NCI-H1417 treated with DMSO at 0.1 percent for 48 hours (cell line): ENCODE measurements at places on chromosomes 2 and 18.

GRCh38 chr2:46025081-46025480 lies 272.1 kb upstream of the EPAS1 start:
- DNase-seq, result no peak

- peak; percentile 37 for DNase-seq
These were observed 14.4 kb downstream of the CLEC4F start for GRCh38 chr2:70806013-70806412.

DNA sequence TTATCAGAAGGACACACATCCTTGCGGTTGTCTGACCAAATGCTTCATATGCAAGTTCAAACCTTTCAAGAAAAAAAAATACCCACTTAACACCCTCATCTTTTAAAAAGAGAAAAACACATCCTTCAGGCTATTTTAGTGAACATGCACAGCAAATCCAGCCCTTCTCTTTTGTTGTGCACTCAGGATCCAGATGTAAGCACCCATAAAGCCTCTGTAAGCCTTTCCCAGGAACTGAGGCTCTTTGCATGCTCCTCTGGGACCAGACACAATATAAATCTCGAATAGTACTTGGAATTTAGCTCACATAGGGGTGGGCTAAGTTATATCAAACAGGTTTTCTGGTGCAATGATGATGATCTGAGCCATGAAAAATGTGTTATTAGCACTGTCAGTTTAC lies 308.8 kb upstream of the FAM98A start:
- DNase-seq, result no peak

- DNase-seq, result no peak
These were observed 282.9 kb upstream of the TNP1 start for GRCh38 chr2:217142649-217143266.

DNA sequence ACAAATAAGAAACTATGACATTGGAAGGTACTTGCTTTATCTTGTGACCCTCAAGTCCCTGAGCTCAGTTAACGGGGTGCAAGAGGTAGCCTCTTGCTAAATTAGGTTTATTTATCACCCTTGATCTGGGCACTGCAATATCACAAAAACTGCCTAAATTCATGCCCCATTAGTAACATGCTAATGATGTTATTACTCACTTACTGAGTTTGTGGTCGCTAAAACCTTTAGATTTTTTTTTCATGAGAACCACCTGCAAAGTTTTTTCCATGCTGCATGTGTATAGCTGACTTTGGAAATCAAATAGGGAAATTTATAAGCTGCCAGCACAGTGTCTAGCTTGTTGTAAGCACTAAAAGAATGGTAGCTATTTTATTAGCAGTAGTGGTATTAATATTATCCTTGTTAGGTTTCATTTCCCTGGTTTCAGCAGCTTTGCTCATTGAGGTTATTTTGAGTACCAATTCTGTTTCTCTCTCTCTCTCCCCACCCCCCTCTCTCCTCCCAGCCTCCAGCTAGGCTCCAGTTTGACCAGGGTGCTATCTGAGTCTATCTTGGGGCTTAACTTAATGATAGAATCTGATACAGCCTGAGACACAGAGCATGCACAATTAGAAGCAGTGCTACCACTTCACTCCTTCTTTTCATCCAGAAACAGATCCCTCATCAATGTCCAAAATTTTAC lies 88.7 kb upstream of the ATP8B1 start:
- no peak for DNase-seq

- no peak for DNase-seq
These were observed 11.3 kb upstream of the VRK2 start for GRCh38 chr2:58035352-58035751.

- DNase-seq, result no peak
These were observed 10.8 kb downstream of the IWS1 start for GRCh38 chr2:127515383-127515915.

DNA sequence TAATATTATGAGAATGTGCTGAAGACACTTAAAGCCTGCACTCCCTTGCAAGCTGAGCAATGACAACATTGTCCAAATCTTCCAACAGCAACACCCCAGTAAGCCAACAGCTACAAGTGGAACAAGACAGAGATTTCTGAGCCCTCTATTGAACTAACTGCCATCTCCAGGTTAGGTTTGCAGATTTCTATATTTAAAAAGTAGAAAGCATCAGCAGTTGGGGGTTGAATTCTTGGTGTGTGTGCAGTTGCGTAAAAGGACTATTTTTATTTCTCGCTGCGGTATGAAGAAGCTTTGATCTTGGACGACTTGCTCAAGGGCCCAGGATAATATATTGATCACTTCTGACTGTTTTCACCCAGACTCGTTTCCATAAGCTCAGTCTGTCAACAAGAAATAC lies 106.2 kb upstream of the ZFP36L2 start:
- no peak for DNase-seq

DNA sequence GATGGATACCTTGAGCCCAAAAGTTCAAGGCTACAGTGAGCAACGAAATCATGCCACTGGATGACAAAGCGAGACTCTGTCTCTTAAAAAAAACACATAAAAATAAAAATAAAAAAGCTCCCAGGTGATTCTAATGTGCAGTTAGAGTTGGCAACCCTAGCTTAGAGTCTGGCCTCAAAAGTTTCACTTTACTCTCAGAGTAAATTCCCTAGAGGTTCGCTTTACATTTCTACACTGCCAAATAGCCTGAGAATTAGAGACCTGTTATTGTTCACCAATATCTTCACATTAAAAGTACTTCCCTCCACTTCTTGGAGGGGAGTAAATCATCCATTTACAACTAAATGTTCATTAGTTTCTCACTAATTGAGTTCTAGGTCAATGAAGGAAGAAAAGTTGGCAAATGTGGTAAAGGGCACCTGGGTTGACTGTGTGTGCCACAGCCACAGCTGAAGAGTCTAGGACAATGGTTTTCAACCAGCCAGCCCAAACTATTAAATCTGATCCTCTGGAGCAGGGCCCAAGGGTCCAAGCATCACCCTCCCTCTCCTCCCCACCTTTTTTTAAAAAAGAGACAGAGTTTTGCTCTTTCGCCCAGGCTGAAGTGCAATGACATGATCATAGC lies 15.2 kb upstream of the TMEM37 start:
- no peak for DNase-seq

DNA sequence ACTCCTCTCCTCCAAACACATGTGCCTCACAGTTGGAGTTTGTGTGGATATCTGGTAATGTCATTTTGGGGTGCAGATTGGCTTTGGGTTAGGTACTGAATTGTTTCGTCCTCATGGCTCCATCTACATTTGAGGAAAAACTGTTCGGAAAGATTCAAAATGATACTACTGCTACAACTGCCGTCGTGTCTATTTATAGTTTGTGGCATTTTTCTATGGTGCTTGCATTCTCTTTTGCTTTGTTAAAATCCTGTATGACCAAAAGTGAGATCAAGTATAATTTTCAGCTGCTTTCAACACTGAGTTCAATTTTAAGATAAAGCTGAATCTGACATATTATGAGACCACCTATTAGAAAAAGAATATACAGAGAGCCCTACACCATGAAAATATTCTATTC lies 176.3 kb upstream of the DSEL start:
- no peak for DNase-seq

- no peak for DNase-seq
These were observed 72.1 kb upstream of the RGPD5 start for GRCh38 chr2:109722026-109722425.
